ENCODE measurements at places on chromosomes 16 and 17. TPM values are rescaled to one million over a fixed set of nuclear protein-coding genes. Genes with fewer than 3 reads are reported as not detected.
A peak's percentile ranks its signal among the peaks of the same experiment; 100 is the strongest.

The DVL2 gene
- total RNA-seq, result 25.2 TPM

The SLC4A1 gene
- 1.5 TPM for total RNA-seq

GRCh38 chr17:55830699-55831471 is 80.0 kb downstream of the PCTP start:
- no peak for DNase-seq
- no peaks in the 10 kb centered on the region for H3K36me3 ChIP-seq
- H3K4me3 ChIP-seq, result no peak overlapping the region
- no peak overlapping the region for H3K27ac ChIP-seq
- H3K4me1 ChIP-seq, result no peaks in the 10 kb centered on the region

DNA sequence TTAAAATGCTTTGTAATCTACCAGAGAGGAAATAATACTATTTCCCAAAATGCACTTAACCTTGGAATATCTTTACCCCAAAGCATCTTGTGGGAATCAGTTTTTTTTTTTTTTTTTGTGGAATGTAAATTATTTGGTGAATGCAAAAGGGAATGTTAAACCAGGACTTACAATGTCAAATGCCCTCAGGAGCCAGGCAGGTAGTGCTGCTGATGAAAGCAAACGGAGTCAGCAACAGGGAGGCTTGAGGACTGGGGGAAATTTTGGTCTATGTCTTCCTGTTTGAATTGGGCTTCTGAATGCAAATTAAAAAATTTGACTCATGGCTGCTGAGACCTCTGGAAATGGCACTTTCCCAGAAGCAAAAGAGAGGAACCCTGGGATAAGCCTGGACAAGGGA is 96.5 kb upstream of the NLRP1 start:
- H3K4me1 ChIP-seq, result no peaks in the 10 kb centered on the region
- H3K27me3 ChIP-seq, result peaks cover 2% of the 10 kb centered on the region
- H3K4me3 ChIP-seq, result no peak overlapping the region
- no peak for DNase-seq
- H3K27ac ChIP-seq, result no peak overlapping the region
- no peaks in the 10 kb centered on the region for H3K36me3 ChIP-seq

DNA sequence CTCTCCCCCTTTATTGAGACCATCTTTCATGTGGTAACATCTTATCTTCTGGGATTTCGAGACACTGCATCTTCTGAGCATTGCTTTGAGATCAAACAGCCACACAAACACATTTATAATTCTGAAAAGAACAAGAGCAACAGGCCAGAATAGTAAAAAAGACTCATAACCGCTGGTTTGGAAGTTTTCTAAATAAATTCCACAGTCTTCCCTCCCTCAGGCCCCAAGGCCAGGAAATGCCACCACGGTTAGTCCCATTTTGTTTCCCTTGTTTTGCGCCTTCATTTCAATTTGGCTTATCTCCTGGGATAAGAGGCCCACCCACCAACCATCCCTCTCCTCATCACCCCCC is 25.3 kb downstream of the LITAF start:
- H3K27me3 ChIP-seq, result no peaks in the 10 kb centered on the region
- no peak for DNase-seq
- H3K27ac ChIP-seq, result no peak overlapping the region
- H3K4me1 ChIP-seq, result no peaks in the 10 kb centered on the region

GRCh38 chr16:49491771-49492761 is 118.5 kb downstream of the C16orf78 start:
- peak; percentile 61 for DNase-seq
- no peak overlapping the region for H3K4me3 ChIP-seq
- H3K36me3 ChIP-seq, result no peaks in the 10 kb centered on the region
- H3K4me1 ChIP-seq, result no peaks in the 10 kb centered on the region

- H3K4me1 ChIP-seq, result no peaks in the 10 kb centered on the region
- no peaks in the 10 kb centered on the region for H3K36me3 ChIP-seq
- H3K27ac ChIP-seq, result no peak overlapping the region
- no peak for DNase-seq
- H3K27me3 ChIP-seq, result no peaks in the 10 kb centered on the region
- H3K4me3 ChIP-seq, result no peak overlapping the region
Measured at GRCh38 chr17:17372856-17373520, 69.8 kb downstream of the NT5M start.

GRCh38 chr16:1125471-1125870 is 27.4 kb upstream of the CACNA1H start:
- no peaks in the 10 kb centered on the region for H3K27me3 ChIP-seq
- H3K4me1 ChIP-seq, result no peaks in the 10 kb centered on the region
- H3K36me3 ChIP-seq, result no peaks in the 10 kb centered on the region
- no peak overlapping the region for H3K4me3 ChIP-seq

GRCh38 chr16:88264641-88265285 is 118.0 kb upstream of the ZNF469 start:
- H3K4me3 ChIP-seq, result no peak overlapping the region
- DNase-seq, result peak; percentile 97
- no peaks in the 10 kb centered on the region for H3K27me3 ChIP-seq
- H3K27ac ChIP-seq, result no peak overlapping the region

DNA sequence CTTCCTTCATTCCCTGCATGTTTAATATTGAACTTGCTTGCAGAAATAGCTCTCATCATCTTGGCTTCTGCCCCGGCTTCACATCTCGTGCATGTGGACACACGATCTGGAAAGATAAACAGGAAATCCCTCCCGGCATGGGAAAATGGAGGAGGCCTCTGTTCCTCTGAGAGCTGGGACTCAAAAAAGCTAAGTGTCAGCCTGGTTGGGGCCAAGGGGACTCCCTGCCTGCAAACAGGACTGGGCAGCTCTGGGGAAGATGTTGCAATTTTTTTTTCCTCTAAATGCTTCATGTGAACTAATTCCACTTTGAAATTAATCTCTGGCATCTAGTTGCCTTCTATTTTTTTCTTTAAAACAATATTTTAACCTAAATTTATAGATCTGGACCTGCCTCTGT is 24.8 kb downstream of the ITPRIPL2 start:
- H3K27ac ChIP-seq, result no peak overlapping the region
- DNase-seq, result no peak
- H3K4me1 ChIP-seq, result no peaks in the 10 kb centered on the region
- H3K4me3 ChIP-seq, result no peak overlapping the region
- H3K36me3 ChIP-seq, result no peaks in the 10 kb centered on the region

DNA sequence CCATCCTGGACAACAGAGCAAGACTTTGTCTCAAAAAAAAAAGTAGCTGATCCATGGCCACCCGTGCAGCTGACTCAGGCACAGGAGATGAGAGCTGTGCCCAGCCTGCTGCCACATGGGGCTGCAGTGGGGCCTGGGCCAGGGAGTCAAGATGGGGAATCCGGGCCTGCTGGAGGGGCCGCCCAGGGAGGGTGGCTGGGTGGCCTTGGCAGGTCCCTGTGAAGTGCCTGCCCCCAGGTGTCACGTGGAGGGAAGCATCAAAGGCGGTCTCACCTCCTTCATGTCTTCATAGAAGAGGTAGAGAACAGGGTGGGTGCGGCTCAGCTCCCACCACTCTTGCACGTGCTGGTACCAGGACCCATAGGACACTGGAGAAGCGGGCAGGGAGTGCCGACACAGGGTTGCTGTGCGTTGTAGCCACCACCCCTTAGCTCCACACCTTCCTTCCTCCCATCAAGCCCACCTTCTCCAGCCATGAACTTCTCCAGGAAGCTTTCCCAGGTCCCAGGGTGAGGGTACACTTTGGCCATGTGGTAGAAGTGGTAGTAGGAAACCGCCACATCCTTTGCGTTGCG is 3.8 kb downstream of the SULT1A2 start:
- no peaks in the 10 kb centered on the region for H3K4me1 ChIP-seq
- H3K27me3 ChIP-seq, result no peaks in the 10 kb centered on the region
- no peak overlapping the region for H3K4me3 ChIP-seq
- DNase-seq, result no peak
- no peak overlapping the region for H3K27ac ChIP-seq

Measured in aorta (tissue), 5 donors.